A549 treated with GW870086 at 1 μM for 4 hours (cell line): ENCODE measurements at places on chromosomes 11 and 22. TPM values are rescaled to one million over a fixed set of nuclear protein-coding genes. Genes with fewer than 3 reads are reported as not detected.

KIRREL3 gene
- 9.4 to 11.6 TPM (median 10.1 TPM) in 5 replicates for total RNA-seq

LIPT2 gene
- 1.3 to 3.2 TPM (median 2.8 TPM) in 5 replicates for total RNA-seq

DCUN1D5 gene
- total RNA-seq, result 63.5 to 68.2 TPM (median 64.5 TPM) in 5 replicates

PHF21B gene
- total RNA-seq, result 0.53 to 1.2 TPM (median 0.66 TPM) in 5 replicates

FOLR3 gene
- total RNA-seq, result not detected in 5 replicates

C22orf15 gene
- not detected in 5 replicates for total RNA-seq

POTEH gene
- total RNA-seq, result not detected in 5 replicates

OR56A1 gene
- total RNA-seq, result not detected in 5 replicates

CHRDL2 gene
- 2.9 to 4.8 TPM (median 4.2 TPM) in 5 replicates for total RNA-seq

RIBC2 gene
- total RNA-seq, result 1.4 to 2.3 TPM (median 1.7 TPM) in 5 replicates

OR51I1 gene
- not detected in 5 replicates for total RNA-seq

RAC2 gene
- total RNA-seq, result 0.14 to 0.43 TPM (median 0.22 TPM) in 4 of 5 replicates, not detected in the other

CHCHD10 gene
- total RNA-seq, result 88.7 to 210 TPM (median 182 TPM) in 5 replicates

ENTHD1 gene
- total RNA-seq, result not detected in 5 replicates

GSTT2 gene
- total RNA-seq, result 0.29 TPM in 1 of 5 replicates, not detected in the others

ACRV1 gene
- total RNA-seq, result not detected in 5 replicates

CYB5R3 gene
- 91.7 to 123 TPM (median 114 TPM) in 5 replicates for total RNA-seq

MRGPRF gene
- 0.06 to 0.09 TPM (median 0.08 TPM) in 3 of 5 replicates, not detected in the others for total RNA-seq

SGSM1 gene
- 0.15 to 0.96 TPM (median 0.53 TPM) in 5 replicates for total RNA-seq

CASP4 gene
- total RNA-seq, result 4.4 to 6.6 TPM (median 5.0 TPM) in 5 replicates

MS4A15 gene
- total RNA-seq, result not detected in 5 replicates

TRPM5 gene
- total RNA-seq, result not detected in 5 replicates

MYEOV gene
- total RNA-seq, result 105 to 115 TPM (median 113 TPM) in 5 replicates

MB gene
- 6.3 to 8.6 TPM (median 7.7 TPM) in 5 replicates for total RNA-seq

SCGB1D2 gene
- not detected in 5 replicates for total RNA-seq

TRIM3 gene
- 13.6 to 20.3 TPM (median 17.9 TPM) in 5 replicates for total RNA-seq

PANX3 gene
- not detected in 5 replicates for total RNA-seq

ZC3H7B gene
- 18.6 to 24.5 TPM (median 23.7 TPM) in 5 replicates for total RNA-seq

ASPHD2 gene
- total RNA-seq, result 1.1 to 1.2 TPM (median 1.1 TPM) in 5 replicates

SPON1 gene
- not detected in 5 replicates for total RNA-seq
